Fibroblast of gingiva (primary cell): ENCODE measurements at places on chromosomes 3 and 15.

GRCh38 chr15:86021281-86022264 lies 58.1 kb upstream of the AGBL1 start:
- no peak for DNase-seq

- DNase-seq = no peak
Observed at GRCh38 chr3:9278085-9278484, 28.6 kb upstream of the SRGAP3 start.

- no peak for DNase-seq
Observed at GRCh38 chr15:31801152-31801551, 229.2 kb upstream of the CHRNA7 start.

DNA sequence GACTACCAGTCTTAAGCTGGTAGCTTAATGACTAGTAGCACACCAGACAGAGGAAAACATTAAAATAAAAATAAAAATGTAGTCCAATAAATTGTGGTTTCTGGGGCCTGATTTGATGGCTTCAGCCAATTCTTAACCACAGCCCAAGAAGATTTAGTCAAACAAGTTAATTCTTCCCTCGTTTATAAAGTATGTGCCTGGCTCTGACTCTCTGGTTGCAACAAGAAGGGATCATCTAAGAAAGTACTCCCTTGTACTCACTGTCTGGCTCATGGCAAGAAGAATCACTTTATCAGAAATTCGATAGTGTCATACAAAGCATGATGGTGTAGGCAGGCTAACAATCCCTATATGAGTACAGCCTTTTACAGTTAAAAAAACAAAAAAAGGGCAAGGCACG lies 141.9 kb downstream of the P3H2 start:
- no peak for DNase-seq

DNA sequence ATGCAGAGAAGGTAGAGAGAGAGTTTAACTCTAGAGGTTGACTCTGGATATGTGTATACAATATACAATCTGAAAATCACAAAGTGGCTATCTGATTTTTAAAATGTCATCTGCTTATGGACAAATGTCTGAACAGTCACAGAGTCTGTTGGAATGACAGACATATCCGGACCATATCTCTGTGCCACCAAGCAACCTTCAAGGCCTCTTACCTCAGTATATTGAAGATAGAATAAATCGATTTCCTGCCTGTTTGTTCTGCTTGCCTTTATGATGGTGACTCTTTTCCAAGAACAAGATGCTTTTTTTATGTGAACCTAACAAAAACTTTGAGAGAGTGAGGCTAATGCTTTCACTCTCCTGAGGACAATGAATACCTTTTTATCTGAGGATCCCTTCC lies 151.1 kb downstream of the RBPMS2 start:
- no peak for DNase-seq
